ENCODE measurements at places on chromosomes 2 and 18.

DNA sequence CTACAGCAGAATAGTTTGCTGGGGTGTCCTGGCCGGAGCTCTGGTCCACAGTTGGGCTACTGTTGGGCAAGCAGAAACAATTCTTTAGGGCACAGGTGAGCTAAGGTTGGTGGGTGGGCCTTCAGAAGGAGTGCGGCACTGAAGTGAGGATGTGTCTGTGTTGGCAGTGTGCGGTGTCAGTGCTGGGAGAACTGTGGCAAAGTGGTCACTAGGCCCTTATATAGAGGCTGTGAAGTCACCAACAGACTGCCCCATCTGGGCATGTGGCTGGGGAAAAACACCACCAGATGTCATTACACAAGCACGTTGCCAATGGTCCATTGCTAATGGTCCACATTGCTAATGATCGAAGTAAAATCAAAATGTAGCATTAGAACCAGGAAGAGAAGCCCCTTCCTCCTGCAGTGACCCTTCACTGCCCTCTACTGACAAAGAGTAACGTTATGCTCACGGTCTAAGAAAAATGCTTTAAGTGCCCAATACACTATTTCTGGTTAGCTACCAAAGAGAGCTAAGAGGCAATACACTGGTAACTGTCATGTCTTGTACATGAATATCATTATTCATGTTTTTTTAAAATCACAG lies 21.3 kb downstream of the SCN1A start:
- peak; percentile 20 for DNase-seq

DNA sequence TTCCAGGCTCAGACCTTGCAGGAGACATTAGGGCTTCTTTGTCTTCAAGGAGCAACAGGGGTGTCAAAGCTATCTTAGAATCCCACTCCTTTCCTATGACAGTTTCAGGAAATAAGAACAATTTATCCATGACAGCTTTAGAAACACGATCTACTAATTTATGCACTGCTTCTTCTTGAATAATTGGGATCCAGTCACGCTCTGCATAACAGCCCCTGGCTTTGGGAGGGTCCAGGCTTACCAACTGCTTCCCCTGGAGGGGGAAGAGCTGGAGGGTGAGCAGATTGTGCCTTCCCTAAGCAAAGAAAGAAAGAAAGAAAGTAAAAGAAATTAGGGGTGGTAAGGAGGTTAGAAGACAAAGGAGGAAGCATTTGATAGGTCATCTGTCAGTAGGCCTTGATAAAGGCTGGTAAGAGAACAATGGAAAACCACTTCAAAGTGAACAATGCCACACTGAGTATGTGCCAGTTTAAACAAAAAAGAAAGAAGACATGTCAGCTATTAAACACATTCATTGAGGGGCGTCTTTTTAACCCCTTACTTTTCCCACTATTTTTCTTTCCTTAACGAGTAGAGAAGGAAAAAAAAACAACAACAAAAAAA lies 327.6 kb downstream of the DCC start:
- DNase-seq, result no peak

- no peak for DNase-seq
These were observed 90.2 kb upstream of the DNAJC10 start for GRCh38 chr2:182625814-182626213.

- DNase-seq, result no peak
These were observed 512.4 kb upstream of the ID2 start for GRCh38 chr2:8169443-8169842.

DNA sequence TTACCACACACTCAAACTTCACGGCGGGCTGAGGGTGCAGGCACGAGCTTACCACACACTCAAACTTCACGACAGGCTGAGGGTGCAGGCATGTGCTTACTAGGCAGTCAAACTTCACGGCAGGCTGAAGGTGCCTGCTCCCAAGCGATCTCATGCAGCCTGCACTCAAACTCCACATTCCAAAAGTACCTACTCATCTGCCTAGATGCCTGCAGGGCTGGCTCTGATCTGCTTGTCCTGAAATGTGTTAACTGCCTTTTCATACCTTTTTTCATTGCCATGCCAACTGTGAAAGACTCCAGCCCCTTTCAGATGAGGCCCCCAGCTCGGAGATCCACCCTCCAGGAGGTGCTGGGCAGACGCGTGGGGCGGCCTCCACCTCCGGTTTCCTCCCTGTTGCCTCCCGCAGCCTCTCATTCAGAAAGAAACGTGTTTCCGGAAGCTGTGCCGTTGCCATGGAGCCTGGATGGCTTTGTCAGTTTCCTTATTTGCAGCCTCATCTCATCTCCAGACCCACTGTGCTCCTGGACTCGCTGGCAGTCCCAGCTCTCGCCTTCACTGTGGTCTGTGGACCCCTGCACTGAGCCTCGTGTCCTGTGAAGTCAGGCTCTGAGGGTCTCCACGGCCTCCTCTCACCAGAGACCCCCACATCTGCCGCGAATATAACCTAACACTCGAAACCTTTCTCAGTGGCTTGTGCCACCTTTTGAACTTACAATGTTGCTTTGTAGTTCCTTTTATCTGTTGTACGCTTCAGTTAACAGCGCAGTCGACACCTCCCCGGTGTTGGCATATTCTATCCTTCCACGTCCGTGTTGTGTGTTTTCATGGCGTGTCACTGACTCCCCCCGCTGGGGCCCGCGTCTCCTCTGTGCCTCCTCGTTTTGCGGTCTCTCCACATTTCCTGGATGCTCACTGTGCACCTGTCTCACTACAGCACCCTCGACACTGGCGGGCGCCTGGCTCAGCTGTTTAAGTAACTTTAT lies 106.1 kb upstream of the ALKAL2 start:
- no peak for DNase-seq

DNA sequence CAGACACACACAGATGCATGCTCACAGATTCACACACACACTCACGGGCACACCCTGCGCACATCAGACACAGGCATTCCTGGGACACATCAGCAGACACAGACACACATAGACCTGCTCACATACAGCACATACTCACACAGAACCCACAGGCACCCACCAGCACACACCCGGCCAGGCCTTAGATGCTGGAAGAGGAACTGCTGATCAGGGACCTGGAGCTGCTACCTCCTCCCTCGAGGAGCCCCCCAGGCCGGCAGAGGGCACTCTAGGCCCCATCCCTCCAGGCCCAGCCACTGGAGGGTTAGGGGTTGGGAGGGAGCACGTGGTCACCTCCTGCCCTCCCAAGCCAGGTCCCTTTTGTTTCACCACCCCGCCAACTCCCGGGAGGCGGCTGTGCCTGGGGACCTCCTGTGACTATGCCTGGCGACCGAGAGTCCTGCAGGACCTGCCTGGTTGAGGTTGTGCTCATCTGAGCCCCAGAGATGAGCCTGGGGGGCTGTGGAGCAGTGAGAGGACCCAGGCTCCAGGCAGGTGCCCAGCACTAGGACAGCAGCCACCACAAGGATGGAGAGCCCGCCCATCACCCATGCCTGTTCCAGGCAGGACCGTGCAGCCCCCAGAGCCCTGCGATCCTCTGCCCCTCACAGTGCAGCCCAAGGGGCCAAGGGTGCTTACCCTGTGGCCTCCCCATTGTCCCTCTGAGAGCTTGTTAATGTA lies 21.0 kb upstream of the PTMA start:
- peak; percentile 94 for DNase-seq

DNA sequence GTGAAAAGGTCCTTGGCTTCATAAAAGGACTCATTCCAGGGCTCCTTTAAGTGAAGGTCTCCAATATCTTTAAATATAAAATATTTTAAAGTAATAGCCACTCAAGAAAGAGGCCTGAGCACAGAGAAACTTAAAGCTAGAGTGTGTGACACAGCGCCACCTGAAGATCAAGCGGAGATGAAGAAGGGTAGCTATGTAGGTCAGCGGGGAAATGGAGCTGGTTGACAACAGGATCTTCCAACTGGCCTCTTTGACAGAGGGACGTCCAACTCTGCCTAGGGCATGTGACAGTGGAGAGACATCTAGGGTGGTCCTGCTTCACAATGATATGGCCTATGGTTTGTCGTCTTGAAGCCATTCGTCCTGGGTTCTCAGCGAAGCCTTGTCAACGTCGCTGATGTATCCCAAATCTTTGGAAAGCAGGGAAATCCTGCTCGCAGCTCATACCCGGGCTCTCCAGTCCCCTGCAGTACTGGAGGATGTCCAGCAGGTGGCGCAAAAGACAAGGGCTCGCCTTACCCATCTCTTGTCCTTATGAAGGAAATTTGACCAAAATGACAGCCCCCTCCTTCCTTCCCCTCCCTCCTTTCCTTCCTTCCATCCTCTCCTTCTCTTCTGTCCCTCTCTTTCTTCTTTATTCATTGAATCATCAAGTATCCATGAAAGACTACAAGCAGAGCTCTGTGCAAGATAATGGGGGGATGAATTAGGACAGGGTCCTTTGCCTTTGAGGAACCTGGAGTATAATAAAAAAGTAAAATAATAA lies 59.6 kb downstream of the LONRF2 start:
- peak; percentile 83 for DNase-seq

- no peak for DNase-seq
These were observed 150.8 kb downstream of the CCDC85A start for GRCh38 chr2:56334622-56335021.

- no peak for DNase-seq
These were observed 21.2 kb upstream of the ASXL3 start for GRCh38 chr18:33556846-33557245.

DNA sequence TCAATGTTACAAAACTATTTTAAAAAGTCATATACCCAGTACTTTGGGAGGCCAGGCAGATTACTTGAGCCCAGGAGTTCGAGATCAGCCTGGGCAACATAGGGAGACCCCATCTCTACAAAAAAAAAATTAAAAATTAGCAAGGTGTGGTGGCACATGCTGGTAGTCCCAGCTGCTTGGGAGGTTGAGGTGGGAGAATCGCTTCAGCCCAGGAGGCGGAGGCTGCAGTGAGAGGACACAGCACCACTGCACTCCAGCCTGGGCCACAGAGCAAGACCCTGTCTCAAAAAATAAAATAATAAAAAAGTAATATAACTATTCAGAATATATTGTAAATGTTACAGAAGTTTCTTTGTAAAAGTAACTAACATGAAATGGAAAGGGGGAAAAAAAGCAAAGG lies 1.9 kb downstream of the PASK start:
- DNase-seq, result no peak

DNA sequence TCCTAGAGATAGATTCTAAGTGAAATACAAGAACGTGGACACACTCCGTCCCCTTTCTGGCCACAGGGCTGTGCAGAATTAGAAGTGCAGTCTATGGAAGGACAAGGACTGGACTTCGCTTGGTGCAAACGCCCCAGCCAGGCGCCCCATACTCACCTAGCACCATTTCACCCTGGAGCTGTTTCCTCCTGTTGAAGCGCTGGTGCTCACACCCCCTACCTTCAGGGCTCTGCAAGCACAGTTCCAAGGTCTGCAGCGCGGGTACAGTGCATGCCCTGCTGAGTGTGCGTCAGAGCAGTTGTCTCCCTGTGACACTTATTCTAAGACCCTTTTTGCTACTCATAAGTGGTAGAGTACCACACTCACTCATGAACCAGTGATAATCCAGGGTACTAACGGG lies 3.0 kb downstream of the HPCAL1 start:
- peak; percentile 47 for DNase-seq

GRCh38 chr18:41917181-41917580 lies 37.9 kb upstream of the PIK3C3 start:
- DNase-seq, result no peak

DNA sequence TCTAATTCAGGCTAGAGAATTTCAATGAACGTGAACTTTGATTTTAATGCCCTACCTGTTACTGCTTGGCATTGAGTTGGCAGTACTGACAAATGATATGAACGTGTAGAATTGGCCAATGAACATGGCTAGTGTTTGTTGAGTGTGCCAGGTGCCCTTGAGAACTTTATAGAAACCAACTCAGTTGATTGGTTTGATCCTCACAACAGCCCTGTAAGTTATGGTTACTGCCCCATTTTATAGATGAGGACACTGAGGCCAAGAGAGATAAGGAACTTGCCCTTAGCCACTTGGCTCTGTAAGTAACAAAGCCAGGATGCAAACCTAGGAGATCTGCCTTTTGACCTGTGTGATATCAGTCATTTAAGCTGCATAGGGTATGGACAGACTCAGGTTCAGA lies 275.7 kb downstream of the NEDD4L start:
- no peak for DNase-seq

- DNase-seq, result no peak
These were observed 63.6 kb downstream of the CELF4 start for GRCh38 chr18:37502036-37502435.

GRCh38 chr2:43944915-43945314 lies 50.9 kb downstream of the LRPPRC start:
- no peak for DNase-seq

GRCh38 chr18:69853051-69853450 lies 94.6 kb downstream of the CD226 start:
- DNase-seq, result no peak

DNA sequence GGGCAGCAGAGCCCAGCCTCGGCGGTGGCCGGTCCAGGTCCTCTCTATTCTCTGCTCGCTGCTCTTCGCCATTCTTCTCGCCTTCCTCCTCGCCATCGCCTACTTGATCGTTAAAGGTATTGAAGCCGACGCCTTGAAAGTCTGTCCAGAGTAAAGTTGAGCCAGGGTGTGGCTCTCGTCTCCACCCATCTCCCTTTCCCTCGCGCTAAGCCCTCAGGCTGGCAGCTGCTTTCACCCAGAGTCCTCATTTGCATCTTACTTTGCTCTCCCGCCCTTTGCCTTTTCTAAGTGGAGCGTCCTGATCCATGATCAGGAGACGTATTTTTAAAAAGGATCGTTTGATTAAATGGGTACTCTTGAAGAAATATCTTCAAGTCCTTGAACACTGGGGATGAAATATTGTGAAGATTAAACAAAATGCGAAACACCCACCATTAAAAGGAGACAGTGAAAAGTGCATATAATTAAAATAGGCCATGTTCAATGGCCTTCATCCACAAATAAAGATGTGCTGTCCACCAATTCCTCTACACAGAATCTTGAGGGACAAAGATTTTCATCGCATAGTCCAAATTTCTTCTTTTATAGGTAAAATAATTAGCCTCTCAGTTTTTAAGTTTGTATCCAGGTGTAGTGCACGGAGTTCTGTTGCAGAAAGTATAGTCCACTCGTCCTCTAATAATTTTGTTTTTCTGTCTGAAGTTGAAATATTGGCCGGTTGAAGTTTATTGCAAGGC lies 657 bp downstream of the ARL6IP6 start:
- peak; percentile 35 for DNase-seq

DNA sequence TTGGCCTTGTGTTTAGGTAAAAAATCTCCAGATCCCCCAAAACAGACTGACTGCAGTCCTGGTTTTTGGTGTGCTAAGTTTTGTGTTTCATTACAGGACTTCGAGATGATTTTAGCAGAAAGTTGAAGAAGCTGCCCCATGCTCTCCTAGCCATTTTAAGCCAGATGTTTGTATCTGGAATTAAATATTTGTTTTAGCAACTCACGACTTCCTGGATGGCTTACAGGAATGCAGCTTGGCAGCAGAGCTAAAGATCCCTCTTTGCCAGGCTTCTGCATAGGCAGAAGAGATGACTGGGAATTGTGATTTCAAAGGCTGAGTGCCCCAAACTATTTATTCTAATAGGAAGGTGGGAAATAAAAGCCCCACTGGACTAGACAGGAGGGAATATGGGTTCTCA lies 31.1 kb downstream of the ONECUT2 start:
- DNase-seq, result no peak

GRCh38 chr2:20781656-20782265 lies 41.1 kb downstream of the LDAH start:
- no peak for DNase-seq

- no peak for DNase-seq
These were observed 8.9 kb downstream of the SLC9A4 start for GRCh38 chr2:102481931-102482330.
